Naive thymus-derived CD4-positive, alpha-beta T cell (primary cell): ENCODE measurements at places on chromosomes 1 and 21.

DNA sequence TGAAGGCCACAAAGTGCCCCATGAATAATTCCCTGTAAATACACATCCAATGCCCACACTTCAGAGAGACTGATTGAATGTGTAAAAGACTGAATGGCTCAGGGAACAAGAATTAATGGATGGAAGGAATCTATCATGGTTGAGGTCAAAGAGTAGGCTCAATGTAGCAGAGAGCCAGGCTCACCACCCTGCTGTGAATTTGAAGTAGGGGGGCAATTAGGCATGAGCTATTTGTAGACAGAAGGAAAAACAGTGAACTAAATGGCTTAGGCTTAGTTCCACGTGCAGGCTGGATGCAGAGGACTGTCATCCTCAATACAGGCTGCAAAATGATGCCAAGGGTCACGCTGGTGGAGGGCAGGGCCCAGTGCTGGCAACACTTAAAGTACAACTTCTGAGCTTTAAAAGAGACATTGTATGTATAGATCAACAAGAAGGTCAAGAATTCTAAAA lies 22.9 kb upstream of the IGSF3 start:
- no peak for DNase-seq

- no peak for DNase-seq
These were observed 80.3 kb upstream of the WNT4 start for GRCh38 chr1:22223176-22223575.

DNA sequence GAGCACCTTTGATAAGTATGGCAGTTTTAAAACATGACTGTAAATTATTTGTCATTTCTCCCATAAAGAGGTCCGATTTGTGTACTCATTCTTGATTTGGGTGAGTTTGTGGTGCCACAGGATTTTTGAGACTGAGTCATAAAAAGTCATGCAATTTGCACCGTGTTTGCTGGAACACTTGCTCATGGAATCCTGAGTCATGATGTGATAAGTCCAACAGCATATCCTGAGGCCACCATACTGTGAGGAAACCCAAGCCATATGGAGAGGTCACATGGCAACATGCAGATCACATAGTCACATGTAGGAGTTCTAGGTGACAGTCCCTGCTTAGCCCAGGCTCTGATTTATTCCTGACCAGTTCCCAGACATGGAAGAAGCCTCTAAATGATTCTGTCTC lies 40.8 kb upstream of the PRRX1 start:
- DNase-seq = no peak

DNA sequence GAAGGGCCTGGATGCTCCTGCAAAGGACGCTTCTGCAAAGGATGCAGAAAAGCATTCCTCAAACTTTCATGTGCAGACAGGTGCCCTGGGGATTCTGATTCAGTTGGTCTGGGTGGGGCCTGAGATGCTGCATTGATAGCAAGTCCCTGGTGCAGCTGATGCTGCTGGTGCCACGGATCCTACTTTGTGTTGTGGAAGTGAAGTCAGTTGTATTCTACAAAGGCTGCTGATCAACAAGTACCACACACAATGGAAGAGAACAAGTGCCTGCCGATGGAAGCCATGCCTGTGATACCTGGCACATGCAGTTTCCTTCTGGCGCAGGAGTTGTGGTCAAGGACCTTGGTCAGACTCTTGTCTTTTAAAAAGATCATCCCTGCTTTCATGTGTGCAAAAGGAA lies 478.8 kb downstream of the CAMTA1 start:
- DNase-seq = no peak
